ENCODE measurements at places on chromosomes 16 and 17.

DNA sequence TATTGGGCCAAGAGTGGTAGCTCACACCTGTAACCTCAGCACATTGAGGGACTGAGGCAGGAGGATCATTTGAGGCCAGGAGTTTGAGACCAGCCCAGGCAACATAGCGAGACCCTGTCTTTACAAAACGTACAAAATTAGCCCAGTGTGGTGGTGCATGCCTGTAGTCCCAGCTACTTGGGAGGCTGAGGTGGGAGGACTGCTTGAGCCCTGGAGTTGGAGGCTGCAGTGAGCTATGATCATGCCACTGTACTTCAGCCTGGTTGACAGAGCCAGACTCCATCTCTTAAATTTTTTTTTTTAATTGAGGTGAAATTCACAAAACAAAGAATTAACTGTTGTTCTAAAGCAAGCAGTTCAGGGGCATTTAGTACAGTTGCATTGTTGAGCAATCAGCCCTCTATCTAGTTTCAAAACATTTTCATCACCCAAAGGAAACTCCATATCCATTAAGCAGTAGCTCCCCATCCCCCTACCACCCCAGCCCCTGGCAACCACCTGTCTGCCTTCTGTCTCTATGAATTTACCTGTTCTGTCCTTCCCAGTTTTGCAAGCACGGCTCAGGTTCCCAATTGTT, 15.6 kb downstream of the SNX29 start:
- peak; percentile 26 for DNase-seq

- peak; percentile 32 for DNase-seq
Measured at GRCh38 chr16:72317446-72317845, 145.5 kb upstream of the PMFBP1 start.

- DNase-seq: no peak
Measured at GRCh38 chr17:74099442-74100340, 103.8 kb upstream of the RPL38 start.

- peak; percentile 28 for DNase-seq
Measured at GRCh38 chr17:64630309-64631223, 31.5 kb downstream of the SMURF2 start.

DNA sequence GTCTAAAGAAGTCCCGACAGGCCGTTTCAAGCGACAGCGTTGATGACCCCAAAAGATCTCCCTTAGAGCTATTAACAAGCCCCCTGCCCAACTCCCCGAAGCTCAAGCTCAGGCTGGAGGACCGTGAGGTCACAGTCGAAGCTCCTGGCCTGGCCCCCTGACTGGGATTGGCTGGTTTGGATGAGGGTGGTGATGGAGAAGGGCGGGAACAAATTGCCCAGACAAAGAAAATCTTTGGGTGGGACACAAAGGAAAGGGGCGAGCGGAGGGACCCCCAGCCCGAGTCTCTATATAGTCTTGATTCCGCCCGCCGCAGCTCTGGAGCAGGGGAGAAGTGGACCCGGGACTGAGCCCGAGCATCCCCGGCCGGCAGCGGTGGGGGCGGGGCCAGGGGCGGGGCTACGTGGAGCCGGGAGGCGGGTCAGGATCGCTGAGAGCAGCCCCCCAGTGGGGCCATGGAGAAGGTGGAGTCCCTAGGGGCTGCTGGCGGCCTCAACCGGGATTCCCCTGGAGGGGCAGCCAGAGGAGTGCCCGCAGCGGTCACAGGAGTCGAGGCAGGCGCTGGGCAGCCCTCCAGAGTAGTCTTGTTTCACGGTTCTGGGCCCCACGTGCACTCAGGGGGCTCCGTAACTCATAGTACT, 982 bp upstream of the NEURL4 start:
- DNase-seq: peak; percentile 92

DNA sequence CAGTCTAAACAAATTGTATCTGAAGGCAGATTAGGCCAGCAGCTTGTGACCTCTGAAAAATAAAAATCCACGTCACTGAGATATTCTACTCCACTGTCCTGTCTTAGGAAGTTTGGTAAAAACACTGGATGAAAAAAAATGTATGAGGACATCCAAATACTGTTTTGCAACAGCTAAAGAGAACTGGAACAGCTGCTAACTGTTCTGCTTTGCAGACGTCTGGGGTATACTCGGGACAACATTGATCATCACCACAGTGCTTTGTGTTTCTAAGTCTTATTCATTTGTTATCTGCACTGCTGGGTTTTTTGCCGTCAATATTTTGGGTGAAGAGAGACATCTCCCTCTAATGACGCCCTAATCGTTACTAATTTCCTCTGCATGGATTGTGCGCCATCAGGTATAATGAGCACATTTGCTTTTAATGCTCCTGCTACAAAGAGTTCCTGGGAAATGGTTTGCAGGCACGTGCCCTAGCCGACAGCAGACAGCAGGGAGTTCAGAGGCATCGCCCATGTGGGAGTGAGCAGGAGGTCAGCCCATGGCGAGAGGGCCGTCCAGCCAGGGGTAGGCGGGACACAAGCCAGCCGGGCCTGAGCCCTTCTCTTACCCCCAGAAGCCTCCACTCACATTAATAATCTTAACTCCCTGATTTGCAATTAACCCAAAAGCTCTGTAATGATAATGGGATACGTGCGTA, 87.0 kb downstream of the CBLN1 start:
- no peak for DNase-seq

- DNase-seq: no peak
Measured at GRCh38 chr16:53609536-53609935, 94.1 kb downstream of the RPGRIP1L start.

- no peak for DNase-seq
Measured at GRCh38 chr16:61909074-61909473, 127.2 kb downstream of the CDH8 start.

GRCh38 chr16:22784690-22785214, 29.2 kb upstream of the HS3ST2 start:
- peak; percentile 58 for DNase-seq

- DNase-seq: no peak
Measured at GRCh38 chr16:2044541-2044940, 3.1 kb downstream of the NTHL1 start.

GRCh38 chr17:10251212-10251948, 53.0 kb upstream of the GAS7 start:
- DNase-seq: no peak

DNA sequence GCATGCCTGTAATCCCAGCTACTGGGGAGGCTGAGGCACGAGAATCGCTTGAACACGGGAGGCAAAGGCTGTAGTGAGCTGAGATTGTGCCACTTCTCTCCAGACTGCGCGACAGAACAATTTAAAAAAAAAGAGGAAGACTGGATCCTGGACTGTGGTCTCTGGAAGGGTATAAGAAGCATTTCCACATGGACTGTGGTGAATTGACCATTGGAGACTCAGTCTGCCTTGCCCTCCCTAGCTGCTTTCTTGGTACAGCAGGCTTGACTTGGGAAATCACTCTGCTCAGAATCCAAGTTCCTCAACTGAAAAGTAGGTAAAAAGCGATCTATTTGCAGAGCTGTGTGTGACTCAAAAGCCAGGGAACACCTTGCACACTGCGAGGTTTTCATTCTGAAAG, 1.0 kb upstream of the MGRN1 start:
- peak; percentile 25 for DNase-seq

DNA sequence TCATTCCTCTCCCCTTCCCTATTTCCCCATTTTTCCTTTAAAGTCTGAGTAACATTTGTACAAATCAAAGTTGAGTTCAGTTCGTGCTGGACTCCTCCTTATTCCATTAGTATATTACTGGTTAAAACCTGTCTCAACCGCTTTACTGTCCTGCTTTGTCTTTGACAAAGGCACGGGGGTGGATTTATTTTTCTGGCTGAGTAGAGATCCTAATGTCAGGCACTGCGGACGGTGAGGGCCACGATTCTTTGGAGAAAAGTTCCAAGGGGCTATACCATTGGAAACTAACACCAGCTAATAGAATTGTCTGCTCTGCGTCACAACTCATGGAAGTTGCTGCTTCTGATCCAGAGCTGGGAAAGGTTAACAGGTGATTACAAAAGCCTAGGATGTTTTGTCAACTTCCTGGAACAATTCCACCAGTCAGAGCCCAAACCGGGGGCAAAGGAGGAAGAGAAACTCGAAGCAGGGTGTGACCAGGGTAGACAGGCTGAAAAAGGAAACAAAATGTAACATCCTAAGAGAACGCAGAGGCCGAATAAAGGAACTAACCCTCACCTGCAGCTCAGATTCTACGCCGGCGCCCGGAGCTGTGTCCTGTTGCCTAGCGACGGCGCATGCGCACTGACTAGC, 12.4 kb downstream of the TAT start:
- DNase-seq: peak; percentile 10

GRCh38 chr17:61393904-61394629, 5.6 kb upstream of the TBX2 start:
- no peak for DNase-seq

DNA sequence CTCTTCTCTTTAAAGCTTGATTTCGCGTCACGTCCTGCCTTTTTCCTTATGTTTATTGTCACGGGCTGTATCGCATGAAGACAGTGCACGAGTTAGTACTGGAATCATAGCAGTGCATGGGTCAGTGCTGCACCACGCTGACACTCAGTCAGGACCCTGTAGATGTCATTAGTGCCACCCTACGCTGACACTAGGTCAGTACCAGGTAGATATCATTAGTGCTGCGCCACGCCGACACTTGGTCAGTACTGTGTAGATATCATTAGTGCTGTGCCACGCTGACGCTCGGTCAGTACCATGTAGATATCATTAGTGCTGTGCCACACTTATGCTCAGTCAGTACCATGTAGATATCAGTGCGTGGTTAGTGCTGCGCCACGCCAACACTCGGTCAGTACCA, 106.2 kb upstream of the ZNF469 start:
- DNase-seq: no peak

GRCh38 chr16:27685807-27686206, 135.9 kb downstream of the KATNIP start:
- DNase-seq: no peak

DNA sequence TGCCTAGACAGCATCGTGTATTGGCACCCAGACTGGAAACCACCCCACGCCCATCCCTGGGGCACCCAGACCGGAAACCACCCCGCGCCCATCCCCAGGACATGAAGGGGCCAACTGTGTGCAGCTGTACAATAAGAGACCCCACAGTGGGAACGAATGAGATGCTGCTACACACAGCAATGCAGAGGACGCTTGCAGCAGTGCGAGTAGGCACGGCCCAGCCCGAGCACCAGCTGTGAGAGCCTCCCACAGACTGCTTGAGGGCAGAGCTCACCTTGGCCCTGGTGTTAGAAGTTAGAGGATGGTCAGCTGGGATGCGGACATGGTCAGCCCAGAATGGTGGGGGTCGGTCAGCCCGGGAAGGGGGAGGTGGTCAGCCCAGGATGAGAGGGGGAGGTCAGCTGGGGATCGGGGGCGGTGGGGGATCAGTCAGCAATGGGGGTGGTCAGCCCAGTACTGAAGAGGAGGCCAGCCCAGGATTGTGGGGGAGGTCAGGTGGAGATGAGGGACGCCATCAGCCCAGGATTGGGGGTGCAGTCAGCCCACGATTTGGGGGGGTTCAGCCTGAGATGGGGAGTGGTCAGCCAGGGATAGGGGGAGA, 340.0 kb downstream of the C16orf95 start:
- DNase-seq: no peak

GRCh38 chr17:39675390-39676082, 7.3 kb downstream of the PNMT start:
- DNase-seq: no peak

DNA sequence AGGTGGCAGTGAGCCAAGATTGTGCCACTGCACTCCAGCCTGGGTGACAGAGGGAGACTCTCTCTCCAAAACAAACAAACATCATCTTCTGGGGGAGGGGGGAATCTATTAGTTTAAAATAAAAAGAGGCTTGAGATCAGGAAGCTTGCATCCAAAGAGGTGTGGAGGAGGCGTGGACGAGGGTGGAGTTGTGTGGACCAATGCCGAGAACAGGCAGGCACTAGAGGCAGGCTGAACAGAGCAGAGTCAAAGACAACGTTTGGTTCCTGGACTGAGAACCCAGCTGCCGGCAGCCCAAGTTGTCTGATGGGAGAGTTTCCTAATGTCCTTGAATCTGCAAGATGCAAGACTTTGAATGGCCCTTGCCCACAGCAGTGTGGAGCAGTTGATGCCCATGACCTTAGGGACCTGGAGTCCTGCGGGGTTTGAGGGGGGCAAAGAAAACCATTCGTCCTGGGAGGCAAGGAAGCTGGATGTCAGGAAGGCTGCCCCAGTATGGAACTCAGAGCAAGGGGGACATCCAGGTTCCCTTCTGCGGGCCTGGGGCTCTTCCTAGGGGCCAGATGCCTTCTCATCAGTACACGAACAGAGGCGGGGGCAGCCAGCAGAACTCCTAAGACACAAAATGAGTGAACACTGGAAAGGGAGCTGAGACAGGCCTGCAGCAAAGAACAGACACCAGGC, 9.2 kb downstream of the TBC1D16 start:
- no peak for DNase-seq

- DNase-seq: peak; percentile 41
Measured at GRCh38 chr16:69564845-69565670, 708 bp upstream of the NFAT5 start.

- DNase-seq: no peak
Measured at GRCh38 chr16:2806286-2806685, 8.0 kb downstream of the PRSS41 start.

- peak; percentile 69 for DNase-seq
Measured at GRCh38 chr17:28953444-28954118, 2.3 kb upstream of the PHF12 start.

DNA sequence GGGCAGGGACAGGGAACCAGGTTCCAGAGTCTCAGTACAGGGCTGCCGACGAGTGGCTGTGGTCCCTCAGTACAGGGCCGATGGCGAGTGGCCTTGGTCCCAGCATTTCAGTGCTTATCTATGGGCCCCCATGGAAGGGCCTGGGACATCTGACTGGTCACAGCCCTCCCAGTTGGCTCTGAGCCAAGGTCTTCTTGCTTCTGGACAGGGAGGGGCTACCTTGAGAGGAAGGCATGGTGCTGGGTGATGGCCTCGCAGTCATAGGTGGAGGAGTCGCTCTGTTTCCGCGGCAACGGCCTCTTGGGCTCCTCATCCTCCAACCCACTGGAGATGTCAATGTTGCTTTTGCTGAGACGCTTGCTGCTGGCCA, 32.5 kb downstream of the PIMREG start:
- DNase-seq: peak; percentile 15

GRCh38 chr17:61396586-61397085, 3.0 kb upstream of the TBX2 start:
- DNase-seq: no peak

- DNase-seq: no peak
Measured at GRCh38 chr16:7597677-7598076, 265.0 kb downstream of the RBFOX1 start.

DNA sequence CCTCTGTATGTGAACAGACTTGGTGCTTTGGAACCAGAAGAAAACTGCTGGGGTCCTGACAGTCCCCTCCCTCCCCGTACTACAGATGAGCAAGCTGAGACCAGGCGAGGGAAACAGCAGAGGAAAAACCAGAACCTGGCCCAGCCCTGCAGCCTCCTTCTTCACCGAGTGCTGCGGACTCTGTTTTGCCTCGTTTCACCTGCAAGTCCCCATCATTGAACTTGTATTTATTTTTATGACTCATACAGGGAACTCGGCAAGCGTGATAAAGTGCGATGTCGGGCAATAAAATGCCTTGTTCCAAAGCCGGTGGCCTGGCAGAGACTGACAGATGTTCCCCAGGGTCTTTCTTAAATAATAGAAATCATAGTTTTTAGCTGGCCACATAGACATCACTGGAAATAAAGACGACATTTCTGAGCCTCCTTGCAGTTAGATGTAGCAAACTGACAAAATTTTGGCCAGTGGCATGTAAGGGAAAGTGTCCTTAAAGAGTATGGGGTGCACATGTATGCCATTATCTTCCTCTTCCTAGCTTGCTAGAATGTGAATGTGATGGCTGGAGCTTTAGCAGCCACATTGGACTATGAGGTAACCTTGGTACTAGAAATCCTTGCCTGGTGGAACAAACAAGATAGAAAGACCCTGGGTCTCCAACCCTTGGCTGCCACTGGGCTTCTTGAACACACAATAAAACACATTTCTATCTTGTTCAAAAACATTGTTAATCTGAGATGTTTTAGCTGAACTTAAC, 128.6 kb downstream of the IRF8 start:
- DNase-seq: no peak

Data from hematopoietic multipotent progenitor cell treated with erythropoietin and hydrocortisone succinate and interleukin-3 and kit ligand, for 6 days (in vitro differentiated cells).